Midbrain (tissue), 1 donor: ENCODE measurements at places on chromosomes 2 and 18.

DNA sequence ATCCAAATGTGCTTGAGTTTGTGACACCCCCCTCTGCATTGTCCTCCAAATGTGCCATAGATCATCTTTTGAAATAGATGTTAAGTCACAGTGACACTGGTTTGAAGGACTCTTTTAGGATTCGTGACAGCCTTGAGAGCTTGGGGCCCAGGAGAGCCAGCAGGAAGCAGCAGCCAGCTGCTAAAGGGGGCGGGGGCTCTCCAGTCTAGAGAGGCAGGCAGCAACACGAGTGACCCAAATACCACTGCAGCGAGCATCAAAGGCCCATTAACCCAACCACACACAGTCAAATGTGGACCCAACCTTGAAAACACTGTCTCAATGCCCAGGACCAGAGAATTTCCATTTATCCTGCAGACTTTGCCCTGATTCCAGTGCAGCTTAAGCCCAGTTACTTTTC is 75.6 kb downstream of the ZBTB7C start:
- DNase-seq = no peak

DNA sequence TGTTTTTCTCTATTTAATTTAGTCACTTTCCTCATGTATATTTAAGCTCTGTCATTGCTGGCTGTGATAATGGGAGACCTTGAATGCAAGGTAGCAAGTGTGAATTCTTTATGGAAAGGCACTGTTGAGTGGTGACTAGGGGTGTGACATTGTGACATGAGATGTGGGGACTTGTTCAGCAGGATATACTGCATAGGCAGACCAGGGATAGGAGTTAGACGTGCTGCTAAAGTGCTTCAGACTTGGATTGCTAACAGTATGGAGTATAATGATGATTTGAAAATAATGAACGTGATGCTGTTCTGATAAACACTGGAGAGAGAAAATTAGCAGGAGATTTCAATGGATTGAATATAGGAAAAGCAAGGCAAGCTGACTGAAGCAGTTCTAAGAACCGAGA is 135.1 kb downstream of the NCOA1 start:
- no peak for DNase-seq

GRCh38 chr2:151020411-151020810 is 241.3 kb downstream of the RBM43 start:
- no peak for DNase-seq

- no peak for DNase-seq
These were observed 448.7 kb upstream of the NETO1 start for GRCh38 chr18:73316513-73316912.

- no peak for DNase-seq
These were observed 5.3 kb downstream of the GPC1 start for GRCh38 chr2:240440704-240441320.

DNA sequence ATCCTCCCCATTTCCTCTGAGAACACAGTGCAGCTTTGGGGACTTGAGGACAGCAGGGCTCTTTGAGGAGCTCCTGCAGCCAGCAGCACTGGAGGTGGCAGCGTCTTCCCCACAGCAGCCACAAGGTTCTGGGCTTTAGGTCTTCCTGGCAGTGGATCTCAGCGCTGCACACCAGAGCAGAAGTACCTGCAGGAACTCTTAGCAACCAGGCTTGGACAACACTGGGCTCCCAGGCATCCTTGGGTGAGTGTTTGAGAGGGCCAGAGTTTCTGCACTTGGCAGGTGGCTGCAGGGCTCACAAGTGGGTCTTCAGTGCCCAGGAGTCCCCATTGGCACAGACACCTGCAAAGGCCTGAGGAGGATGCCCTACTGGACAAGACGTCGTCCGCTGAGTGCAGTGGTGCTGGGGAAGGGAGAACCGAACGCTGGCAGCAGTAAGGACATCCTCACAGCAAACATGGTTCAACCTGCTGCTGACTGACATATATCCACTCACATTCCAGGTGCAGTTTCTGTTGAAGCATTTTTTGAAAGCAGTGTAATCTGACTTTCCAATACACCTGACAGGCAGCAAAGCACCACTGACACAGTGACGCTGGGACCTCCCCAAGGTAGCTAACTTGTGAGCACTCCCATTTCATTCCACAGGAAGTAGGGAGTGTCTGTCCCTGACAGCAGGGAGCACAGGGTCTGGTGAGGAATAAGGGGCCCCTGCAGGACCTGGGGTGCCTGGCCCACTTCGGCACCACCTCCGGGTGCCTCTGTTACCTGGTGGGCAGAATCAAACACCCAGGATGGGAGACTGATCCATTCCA is 149.9 kb upstream of the COPS8 start:
- DNase-seq = no peak

DNA sequence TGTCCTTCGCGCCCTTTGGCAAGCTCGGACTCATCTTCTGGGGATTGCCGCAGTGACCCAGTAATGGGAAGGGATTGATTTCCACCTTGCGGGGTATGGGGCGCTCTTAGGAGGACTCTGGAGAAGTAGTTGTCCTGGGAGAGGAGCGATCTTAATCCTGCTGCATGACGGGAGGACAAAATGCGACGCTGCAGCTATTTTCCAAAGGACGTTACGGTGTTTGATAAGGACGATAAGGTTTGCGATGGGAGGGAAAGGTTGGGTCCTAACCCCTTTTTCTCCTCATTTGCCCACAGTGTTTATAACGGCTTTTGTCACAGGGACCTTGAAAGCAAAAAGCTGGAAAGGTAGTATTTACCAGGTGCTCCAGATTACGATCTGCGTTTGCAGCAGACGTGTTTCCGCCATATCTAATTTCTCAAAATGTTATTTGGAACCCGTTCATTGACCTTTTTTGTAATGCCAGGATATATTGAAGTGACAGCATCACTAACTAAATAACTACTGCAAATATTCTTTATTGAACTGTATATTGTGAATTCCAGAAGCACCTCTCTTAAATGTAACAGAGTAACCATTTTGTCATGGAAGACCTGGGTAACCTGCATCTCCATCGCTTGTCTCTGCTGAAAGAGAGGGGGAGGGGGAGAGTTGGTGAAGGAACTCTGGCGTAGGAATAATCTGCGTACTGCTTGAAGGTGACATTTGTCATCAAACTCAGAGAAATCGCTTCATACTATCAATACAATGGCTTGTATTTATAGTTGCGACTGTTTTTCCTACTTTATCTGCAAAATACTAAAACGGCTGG is 590 bp downstream of the MDH1 start:
- DNase-seq = no peak

DNA sequence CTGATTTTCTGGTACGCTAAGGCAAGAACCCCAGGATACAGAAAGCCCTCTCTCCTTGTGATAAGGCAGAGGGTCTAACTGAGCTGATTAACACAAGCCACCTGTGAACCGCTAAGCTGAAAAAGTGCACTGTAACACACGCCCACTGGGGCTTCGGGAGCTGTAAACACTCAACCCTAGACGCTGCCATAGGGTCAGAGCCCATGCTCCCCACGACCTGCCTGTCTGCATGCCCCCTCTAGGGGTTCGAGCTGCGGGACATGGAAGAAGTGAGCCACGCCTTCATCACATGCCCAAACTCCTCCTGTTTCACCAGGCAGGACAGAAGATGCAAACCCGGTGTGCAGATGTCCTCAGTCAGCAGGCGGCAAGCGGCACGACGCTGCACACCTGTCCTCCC is 173.9 kb upstream of the RAB12 start:
- no peak for DNase-seq

GRCh38 chr18:41395695-41396094 is 559.3 kb upstream of the PIK3C3 start:
- no peak for DNase-seq

- no peak for DNase-seq
These were observed 8.3 kb downstream of the CERKL start for GRCh38 chr2:181648478-181649155.

- DNase-seq = no peak
These were observed 685.1 kb downstream of the NRXN1 start for GRCh38 chr2:50346629-50347357.

DNA sequence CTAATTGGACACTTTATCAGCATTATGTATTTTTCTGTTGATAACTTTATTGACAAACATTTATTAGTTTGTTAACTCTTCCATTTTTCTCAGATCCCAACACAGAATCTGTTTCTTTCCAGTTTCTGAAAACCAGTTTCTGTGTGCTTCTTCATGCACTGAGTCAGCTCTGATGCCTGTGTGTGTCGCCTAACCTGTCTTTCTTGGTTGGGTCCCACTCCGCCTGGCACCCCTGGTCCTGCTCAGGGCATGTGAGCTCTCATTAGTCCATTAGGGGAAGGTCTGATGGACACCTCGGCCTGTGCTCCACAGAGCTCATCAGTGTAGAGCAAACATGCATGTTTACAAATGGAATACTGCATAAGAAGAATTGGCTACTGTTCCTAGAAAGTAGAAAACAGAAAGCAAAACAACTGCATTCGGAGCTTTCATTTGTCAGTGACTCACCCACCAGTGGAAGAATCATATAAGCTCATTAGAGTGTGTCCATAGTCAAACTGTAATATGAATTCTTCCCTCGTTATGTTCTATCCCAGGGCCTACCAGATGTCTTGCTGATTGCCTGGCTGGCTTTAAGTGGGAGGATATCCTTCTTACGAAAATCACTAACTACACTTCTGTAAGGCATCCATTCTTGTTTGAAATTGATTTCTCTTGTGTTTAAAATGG is 137.7 kb downstream of the SNTG2 start:
- no peak for DNase-seq

GRCh38 chr2:189627789-189628188 is 33.5 kb upstream of the ASNSD1 start:
- no peak for DNase-seq

GRCh38 chr2:100589527-100589926 is 26.7 kb downstream of the PDCL3 start:
- no peak for DNase-seq

GRCh38 chr2:142918624-142919023 is 41.2 kb downstream of the KYNU start:
- no peak for DNase-seq

DNA sequence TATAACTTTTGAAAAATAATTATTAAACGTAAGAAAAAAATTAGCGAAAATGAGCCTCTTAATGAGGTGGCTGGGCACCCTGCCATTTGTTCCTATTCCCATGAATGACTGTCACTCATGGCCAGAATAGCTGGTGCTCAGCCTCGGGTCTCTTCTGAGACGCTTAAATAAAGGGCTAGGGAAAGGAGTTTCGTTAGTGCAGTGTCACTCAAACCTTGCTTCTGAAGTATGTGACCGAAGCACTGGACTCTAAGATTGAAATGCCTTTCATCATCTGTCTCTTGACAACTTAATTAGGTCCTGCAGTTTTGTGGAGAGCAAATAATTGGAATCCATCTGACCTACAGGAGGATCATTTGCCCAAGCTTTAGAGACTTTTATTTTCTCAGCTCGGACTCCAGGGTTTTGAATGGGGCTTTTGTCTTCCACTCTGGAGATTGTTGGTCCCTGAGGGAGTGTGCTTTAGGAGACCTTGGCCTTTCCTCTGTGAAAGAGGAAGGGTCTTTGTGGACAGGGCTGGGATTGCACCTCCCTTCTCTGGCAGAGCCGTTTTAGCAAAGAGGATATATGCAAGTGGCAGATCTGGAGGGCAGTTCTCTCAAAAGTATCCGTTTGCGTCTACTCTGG is 42.3 kb upstream of the FHOD3 start:
- no peak for DNase-seq

DNA sequence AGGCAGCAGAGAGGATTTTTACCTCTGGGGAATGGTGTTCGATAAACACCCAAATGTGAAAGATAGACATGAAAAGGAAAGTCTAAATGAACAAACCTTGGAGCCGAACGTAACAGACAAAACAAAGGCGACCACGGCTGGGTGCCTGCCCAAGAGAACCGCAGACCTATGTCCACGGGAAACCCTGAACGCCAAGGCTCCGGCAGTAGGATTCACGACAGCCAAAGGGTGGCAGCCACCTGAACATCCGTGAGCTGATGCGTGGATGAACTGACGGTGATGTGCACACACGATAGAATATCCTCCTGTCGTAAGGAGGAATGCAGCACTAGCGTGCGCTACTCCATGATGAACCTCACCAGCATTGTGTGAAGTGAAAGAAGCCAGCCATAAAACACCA is 85.6 kb downstream of the MBP start:
- DNase-seq = no peak

DNA sequence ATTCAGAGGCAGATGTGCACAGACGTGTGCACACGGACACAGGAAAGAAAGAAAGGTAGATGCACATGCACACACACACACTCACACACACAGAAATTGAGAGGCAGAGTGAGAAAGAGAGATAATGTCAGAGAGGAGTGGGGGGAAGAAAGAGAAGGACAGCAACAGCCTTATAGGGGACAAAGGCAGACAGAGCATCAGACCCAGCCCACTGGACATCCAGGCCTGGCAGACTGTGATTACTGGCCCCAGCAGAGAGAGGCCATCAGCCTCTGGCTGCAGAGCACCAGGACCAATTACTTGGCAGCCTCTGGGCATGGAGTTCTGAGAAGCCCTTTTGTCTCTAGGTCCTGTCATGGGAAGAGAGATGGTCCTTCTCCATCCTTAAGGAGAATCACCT is 66.1 kb downstream of the C18orf54 start:
- DNase-seq = no peak

DNA sequence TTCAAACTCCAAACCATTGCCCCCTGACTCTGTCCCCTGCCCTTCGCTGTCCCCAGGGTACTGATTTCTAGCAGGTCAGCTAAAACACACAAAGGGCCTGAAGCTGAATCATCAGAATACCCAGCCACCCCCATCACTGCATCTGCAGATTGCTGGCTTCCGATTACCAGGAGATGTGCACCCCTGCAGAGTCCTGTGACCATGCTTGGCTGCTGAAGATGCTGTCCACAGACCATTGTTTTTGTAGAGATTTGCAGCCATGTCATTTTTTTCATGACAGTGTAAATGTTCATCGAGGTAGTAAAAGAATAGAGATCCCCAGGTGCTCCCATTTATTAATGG is 463.3 kb downstream of the STK39 start:
- DNase-seq = no peak

- peak; percentile 18 for DNase-seq
These were observed 626 bp downstream of the CAPN10 start for GRCh38 chr2:240586919-240587800.

DNA sequence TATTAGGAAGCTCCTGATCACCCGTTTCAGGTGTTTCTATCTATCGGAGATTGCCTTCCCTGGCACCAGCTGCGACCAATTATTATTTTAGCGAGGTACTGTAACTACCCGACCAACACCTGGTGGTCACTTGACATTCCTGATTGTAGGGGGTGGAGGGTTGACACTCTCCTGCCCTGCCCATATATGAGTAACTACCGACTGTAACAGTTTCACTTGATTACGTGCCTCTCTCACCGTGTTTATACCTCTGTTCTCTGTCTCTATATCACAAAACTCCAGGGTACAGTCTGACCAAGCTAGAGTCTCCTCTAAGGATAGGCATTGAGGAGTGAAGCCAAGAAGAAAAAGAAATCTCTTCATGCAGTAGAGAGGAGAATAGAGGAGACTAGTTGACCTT is 268.0 kb upstream of the LRATD1 start:
- no peak for DNase-seq

DNA sequence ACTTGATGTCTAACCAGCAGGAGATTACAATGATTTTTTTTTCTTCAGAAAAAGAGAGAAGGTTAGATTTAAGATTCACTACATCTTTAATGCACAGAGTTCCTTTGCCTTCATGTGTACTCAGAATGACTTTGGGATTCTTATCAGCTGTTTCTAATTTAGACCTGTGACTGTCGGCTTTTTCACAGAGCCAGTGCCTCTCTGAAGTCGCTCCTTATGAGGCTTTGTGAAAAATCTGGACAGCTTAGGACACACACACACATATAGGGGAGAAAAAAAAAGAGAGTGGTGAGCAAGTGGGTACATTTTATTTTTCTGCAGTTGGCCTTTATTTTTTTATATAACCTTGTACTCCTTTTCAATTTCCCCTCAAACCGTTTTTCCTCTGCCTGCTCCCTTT is 893.1 kb upstream of the CELF4 start:
- no peak for DNase-seq

- DNase-seq = no peak
These were observed 68.1 kb upstream of the CTAGE1 start for GRCh38 chr18:22485808-22486244.
